Activated CD4-positive, alpha-beta T cell treated with anti-CD3 and anti-CD28 coated beads for 36 hours (primary cell): ENCODE measurements at places on chromosomes 1 and 21. TPM values are rescaled to one million over a fixed set of nuclear protein-coding genes. Genes with fewer than 3 reads are reported as not detected.

- no peak for DNase-seq
- no peak overlapping the region for H3K4me3 ChIP-seq
- peaks cover 6% of the 10 kb centered on the region for H3K27me3 ChIP-seq
- no peaks in the 10 kb centered on the region for H3K4me1 ChIP-seq
Observed at GRCh38 chr1:237258871-237259270, 216.9 kb downstream of the RYR2 start.

GRCh38 chr1:4464478-4464877 lies 189.9 kb upstream of the AJAP1 start:
- no peaks in the 10 kb centered on the region for H3K4me1 ChIP-seq
- H3K27me3 ChIP-seq = peaks cover 3% of the 10 kb centered on the region
- H3K4me3 ChIP-seq = no peak overlapping the region
- no peak overlapping the region for H3K27ac ChIP-seq

GRCh38 chr1:117623698-117624097 lies 17.9 kb downstream of the TENT5C start:
- no peak for DNase-seq
- no peaks in the 10 kb centered on the region for H3K27me3 ChIP-seq
- no peak overlapping the region for H3K27ac ChIP-seq
- H3K4me1 ChIP-seq = peaks cover 20% of the 10 kb centered on the region
- peaks cover 35% of the 10 kb centered on the region for H3K36me3 ChIP-seq

DNA sequence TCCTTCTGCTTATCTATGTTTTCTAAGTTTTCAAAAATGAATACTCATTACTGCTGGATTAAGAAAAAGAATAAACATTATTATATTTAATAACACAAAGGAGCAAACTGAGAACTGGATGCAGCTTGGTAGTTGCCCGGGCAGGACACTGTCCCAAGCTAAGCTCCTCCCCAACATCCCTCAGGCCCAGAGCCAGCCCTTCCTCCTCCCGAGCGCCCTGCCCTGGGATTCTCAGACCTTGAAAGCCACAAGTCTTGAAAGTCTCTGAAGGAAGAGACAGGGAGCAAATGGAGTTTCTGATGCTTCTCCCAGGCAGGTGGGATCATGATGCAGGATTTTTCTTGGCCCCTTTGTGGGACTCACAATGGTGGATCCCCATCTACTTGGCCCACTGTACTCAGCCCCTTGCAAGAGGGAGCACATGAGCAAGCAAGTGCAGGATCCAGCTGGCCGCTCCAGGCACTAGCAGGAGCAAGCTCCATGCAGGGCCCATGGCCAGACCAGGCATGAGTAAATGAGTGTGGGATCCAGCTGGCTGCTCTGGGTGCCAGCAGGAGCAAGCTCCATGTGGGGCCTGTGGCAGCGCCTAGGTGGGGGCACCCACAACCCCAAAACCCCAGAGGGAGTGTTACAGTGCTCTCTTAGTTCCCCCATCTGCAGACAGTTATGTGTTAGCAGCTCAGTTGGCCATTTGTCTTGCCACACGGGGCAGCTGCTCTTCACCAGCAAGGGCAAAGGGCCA lies 32.1 kb upstream of the RAB4A start:
- H3K4me1 ChIP-seq = no peaks in the 10 kb centered on the region
- H3K27ac ChIP-seq = no peak overlapping the region
- H3K4me3 ChIP-seq = no peak overlapping the region
- no peaks in the 10 kb centered on the region for H3K36me3 ChIP-seq
- no peaks in the 10 kb centered on the region for H3K27me3 ChIP-seq
- DNase-seq = no peak

DNA sequence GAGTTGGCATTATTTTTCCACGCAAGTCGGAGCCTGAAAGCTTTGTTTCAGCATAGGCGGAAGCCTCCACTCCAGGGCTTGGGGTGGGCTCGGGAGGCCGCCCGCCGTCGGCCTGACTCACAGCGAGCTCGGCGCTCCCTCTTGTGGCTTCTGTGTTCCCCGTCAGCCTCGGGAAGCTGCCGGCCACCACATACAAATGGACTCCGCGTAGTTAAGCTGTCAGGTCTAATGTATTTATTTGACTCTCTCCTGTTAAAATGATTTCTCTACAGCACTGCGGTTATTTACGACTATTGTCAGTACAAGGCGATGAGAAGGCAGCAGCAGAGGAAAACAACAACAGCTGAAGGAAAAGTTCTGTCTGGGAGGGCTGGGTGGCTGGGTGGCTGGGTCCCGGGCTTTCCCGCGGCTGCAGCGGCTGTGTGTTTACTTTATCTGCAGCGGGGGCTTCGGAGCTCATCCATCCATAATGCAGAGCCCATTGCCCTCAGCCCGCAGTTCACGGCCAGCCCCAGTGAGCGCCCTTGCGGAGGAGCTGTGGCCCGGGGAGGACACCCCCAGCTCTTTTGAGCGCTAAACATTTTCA lies 375.7 kb upstream of the CAMK1G start:
- H3K27ac ChIP-seq = no peak overlapping the region
- no peak overlapping the region for H3K4me3 ChIP-seq

- no peak overlapping the region for H3K27ac ChIP-seq
- peaks cover 2% of the 10 kb centered on the region for H3K27me3 ChIP-seq
- H3K4me1 ChIP-seq = no peaks in the 10 kb centered on the region
- no peak for DNase-seq
- H3K36me3 ChIP-seq = no peaks in the 10 kb centered on the region
Observed at GRCh38 chr21:45421071-45421845, 16.3 kb downstream of the COL18A1 start.

- H3K4me3 ChIP-seq = no peak overlapping the region
- H3K27me3 ChIP-seq = no peaks in the 10 kb centered on the region
- no peaks in the 10 kb centered on the region for H3K4me1 ChIP-seq
- no peak overlapping the region for H3K27ac ChIP-seq
Observed at GRCh38 chr1:155882235-155882634, 22.9 kb downstream of the SYT11 start.

GRCh38 chr1:241499910-241500309 lies 19.6 kb downstream of the FH start:
- H3K4me3 ChIP-seq = no peak overlapping the region
- H3K27ac ChIP-seq = no peak overlapping the region
- no peaks in the 10 kb centered on the region for H3K27me3 ChIP-seq
- no peak for DNase-seq
- H3K4me1 ChIP-seq = peaks cover 10% of the 10 kb centered on the region

- no peak overlapping the region for H3K4me3 ChIP-seq
- no peak for DNase-seq
- peaks cover 30% of the 10 kb centered on the region for H3K36me3 ChIP-seq
- no peak overlapping the region for H3K27ac ChIP-seq
- H3K27me3 ChIP-seq = no peaks in the 10 kb centered on the region
- H3K4me1 ChIP-seq = no peaks in the 10 kb centered on the region
Observed at GRCh38 chr1:75745276-75745675, 20.8 kb downstream of the ACADM start.

DNA sequence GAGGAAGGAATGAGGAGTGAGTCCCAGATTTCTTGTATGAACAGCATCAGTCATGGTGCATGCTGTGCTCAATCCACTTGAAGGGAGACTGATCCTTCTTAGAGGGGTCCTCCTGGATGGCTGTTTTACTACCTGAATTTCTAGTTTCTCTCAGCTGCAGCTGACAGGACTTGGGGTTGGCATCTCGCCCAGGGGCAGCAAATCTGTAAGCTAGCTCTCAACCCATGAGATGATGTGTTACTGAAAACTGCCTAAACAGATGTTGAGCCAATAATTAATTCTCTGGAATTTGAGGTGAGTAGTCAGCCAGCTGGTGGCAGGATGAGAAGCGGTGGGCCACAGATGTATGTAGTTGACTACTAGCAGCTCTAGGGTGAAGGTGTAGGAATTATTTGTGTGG lies 19.6 kb downstream of the BACH1 start:
- H3K4me1 ChIP-seq = peaks cover 36% of the 10 kb centered on the region
- peaks cover 27% of the 10 kb centered on the region for H3K36me3 ChIP-seq
- no peak for DNase-seq
- no peaks in the 10 kb centered on the region for H3K27me3 ChIP-seq
- H3K4me3 ChIP-seq = no peak overlapping the region
- no peak overlapping the region for H3K27ac ChIP-seq

- no peak for DNase-seq
- peaks cover 9% of the 10 kb centered on the region for H3K4me1 ChIP-seq
- no peaks in the 10 kb centered on the region for H3K27me3 ChIP-seq
- H3K27ac ChIP-seq = no peak overlapping the region
Observed at GRCh38 chr1:175198332-175198731, 5.8 kb upstream of the KIAA0040 start.

DNA sequence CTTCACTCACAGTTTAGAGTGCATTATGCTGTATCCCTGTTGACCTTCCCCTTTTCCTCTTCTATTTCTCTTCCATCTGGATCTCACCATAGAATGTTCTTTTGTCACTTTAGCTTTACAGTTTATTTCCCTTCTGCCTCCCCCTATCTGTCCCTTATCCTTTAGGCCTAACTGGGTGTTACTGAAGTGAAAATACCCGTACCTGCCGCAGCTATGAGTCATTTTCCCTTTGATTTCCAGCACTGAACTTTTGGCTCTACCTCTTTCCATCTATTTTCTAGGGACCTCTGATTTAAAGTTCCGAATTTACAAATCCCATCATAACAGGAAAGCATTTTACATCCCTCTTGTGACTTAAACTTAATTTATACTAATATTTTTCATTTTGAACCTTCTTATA lies 19.7 kb downstream of the ITSN1 start:
- H3K4me1 ChIP-seq = no peaks in the 10 kb centered on the region
- H3K36me3 ChIP-seq = no peaks in the 10 kb centered on the region
- no peak overlapping the region for H3K4me3 ChIP-seq
- H3K27me3 ChIP-seq = no peaks in the 10 kb centered on the region

DNA sequence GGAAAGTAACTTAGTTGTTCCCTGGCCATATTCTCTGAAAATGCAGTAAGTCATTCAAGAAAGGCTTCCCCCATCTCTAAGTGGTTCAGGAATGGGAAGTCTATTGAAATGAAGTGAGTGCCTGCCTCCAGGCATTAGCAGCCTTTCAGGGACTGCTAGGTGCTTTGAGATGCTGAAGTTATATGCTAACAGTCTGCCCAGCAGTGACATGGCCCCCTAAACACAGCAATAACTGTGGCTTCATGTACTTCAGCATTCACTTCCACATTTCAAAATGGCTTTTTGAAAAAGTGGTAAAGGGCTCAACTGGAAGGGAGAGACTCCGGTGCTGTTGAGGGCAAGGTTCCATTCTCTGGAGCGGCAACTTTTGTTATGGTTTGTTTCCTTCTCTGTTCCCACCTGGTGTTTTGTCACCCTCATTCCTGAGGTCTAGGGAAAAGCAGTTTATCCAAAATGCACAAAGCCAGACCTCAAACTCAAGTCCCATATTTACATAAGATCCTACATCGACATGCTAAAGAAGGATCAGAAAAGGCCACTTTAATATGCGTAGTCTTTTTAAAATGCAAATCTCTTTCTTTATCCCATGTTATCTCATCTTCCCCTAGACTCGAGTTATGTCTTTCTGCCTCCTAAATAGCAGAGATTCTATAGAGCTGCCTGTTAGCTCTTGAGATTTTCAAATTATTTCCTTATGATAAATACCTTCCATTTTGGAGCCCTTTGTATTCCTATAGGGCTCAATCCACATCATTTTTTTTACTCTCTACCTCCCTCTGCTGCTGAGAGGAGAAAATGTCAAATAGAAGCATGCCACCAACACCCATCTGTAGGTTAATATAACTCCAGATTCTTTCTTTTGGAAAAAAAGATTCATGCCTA lies 34.2 kb upstream of the LRRC8C start:
- H3K27me3 ChIP-seq = no peaks in the 10 kb centered on the region
- no peak for DNase-seq
- H3K36me3 ChIP-seq = peaks cover 45% of the 10 kb centered on the region
- peaks cover 85% of the 10 kb centered on the region for H3K4me1 ChIP-seq
- peak overlapping the region; percentile 99 for H3K27ac ChIP-seq

- peaks cover 30% of the 10 kb centered on the region for H3K36me3 ChIP-seq
- H3K27me3 ChIP-seq = no peaks in the 10 kb centered on the region
- peak; percentile 92 for DNase-seq
- peaks cover 34% of the 10 kb centered on the region for H3K4me1 ChIP-seq
- peak overlapping the region; percentile 98 for H3K4me3 ChIP-seq
- peak overlapping the region; percentile 98 for H3K27ac ChIP-seq
Observed at GRCh38 chr1:2555634-2556276, 416 bp upstream of the TNFRSF14 start.

GRCh38 chr1:109713636-109714035 lies 1.6 kb downstream of the GSTM5 start:
- H3K36me3 ChIP-seq = peaks cover 3% of the 10 kb centered on the region
- peaks cover 5% of the 10 kb centered on the region for H3K27me3 ChIP-seq
- no peak overlapping the region for H3K27ac ChIP-seq

DNA sequence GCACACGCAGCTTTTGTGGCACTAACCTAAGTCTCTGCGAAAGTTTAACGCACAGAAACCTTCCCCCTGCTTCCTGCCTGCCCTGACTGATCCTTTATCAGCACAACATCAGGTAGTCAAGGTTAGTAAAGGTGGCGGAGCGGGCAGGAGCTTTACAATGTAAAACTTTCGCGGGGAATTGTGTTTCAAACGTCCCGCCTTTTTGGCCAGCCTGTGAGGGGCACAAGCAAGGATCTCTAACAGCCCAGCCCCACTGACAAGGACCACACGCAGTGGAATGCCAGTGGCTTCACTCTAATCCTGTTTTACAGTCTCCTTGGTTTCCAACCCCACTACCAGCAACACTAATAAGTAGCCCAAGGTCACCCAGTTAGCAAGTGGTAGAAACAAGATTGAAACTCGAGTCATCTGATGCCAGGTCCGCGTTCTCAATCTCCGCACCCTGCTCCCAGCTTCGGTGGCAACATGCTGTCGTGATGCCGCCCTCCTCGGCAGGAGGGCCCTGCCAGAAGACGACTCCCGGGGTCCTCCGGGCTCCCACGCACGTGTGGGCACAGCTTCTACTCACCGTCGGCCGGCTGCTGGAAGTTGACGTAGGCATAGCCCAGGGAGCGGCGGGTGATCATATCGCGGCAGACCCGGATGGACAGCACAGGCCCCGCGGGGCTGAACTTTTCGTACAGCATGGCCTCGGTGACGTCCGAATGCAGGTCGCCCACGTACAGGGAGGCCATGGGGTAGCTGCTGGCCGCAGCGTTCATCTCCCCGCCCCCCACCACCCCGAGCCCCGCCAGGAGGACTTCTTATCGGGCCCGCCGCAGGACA lies 1.2 kb downstream of the PABPC4 start:
- peak; percentile 69 for DNase-seq
- peak overlapping the region; percentile 90 for H3K27ac ChIP-seq
- H3K4me1 ChIP-seq = peaks cover 42% of the 10 kb centered on the region
- H3K27me3 ChIP-seq = no peaks in the 10 kb centered on the region

GRCh38 chr21:41526478-41527087 lies 18.6 kb upstream of the TMPRSS2 start:
- no peak overlapping the region for H3K4me3 ChIP-seq
- DNase-seq = no peak

DNA sequence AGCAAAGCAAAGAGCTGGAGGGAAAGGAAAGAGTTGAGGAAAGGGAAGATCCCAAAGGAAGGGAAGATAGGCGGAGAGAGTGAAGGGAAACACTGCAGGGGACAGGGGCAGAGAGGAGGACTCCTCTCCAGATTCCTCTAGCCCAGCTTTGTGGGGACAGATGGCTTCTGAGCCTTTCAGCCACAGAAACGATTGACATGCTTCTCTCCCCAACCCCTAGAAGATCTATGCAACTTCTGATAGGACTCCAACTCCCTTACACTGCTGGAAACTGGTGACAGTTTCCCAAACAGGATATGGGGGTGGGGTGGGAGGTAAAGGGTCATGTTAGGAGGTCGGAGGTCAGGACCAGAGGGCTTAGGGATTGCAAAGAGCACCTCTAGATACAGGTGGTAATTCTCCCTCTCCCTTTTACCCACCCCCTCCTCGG lies 6.5 kb downstream of the MEX3A start:
- no peak overlapping the region for H3K27ac ChIP-seq
- H3K27me3 ChIP-seq = peaks cover 5% of the 10 kb centered on the region
- H3K4me3 ChIP-seq = no peak overlapping the region
- no peak for DNase-seq

ALG14 gene
- 5.3 TPM for total RNA-seq

KIAA1614 gene
- not detected for total RNA-seq

TCHHL1 gene
- not detected for total RNA-seq

PRAMEF7 gene
- total RNA-seq = not detected

IGSF9 gene
- total RNA-seq = 0.07 TPM

IL23R gene
- 9.3 TPM for total RNA-seq

PLCH2 gene
- 6.3 TPM for total RNA-seq

ACTL8 gene
- not detected for total RNA-seq
